ENCODE measurements at places on chromosomes 4 and X.

- DNase-seq = no peak
Observed at GRCh38 chrX:38803243-38803587, 2.0 kb downstream of the MID1IP1 start.

GRCh38 chr4:86891762-86892635 is at the start of gene C4orf36:
Gene C4orf36 (minus strand): TSS chr4:86892422. CDS start chr4:86891520, 902 bp downstream.
- no peak for DNase-seq

GRCh38 chrX:134806707-134807038 is 148.4 kb upstream of the PLAC1 start:
- no peak for DNase-seq

DNA sequence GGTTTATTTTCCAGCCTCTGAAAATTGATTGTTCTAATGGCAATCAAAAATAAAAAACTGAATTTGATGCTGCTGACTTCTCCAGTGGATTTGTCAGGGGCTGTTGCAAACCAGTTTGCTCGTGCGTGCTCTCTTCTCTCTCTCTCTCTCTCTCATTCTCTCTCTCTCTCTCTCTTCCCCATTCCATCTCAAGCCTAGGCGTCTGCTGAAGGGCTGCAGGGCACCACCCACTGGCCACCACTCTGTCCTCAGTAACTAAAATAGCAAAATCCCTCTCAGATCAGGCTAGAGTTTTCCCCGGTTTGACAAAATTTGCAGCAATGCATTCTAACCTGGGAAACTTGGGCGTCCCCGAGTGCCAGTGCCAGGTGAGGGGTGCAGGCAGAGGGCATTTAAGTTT is 19.4 kb downstream of the NKX6-1 start:
- DNase-seq = no peak

- no peak for DNase-seq
Observed at GRCh38 chrX:102599951-102600579, 750 bp downstream of the ARMCX5 start.
